ENCODE measurements at places on chromosomes 2 and 18.

DNA sequence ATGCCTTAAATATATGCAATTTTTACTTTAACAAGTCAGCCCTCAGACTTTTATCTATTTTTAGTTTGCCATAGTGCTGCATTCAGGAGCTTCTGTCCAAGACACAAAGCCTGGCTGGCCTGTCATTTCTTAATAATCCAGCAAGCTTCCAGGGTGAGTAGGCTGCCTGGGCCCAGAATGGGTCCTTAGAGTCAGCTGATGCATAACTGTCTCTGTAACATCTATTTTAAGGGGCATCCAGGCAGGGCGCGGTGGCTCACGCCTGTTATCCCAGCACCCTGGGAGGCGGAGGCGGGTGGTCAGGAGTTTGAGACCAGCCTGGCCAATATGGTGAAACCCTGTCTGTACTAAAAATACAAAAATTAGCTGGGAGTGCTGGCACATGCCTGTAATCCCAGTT lies 11.8 kb upstream of the GNLY start:
- DNase-seq, result no peak

GRCh38 chr2:10301941-10302478 lies 694 bp upstream of the HPCAL1 start:
- no peak for DNase-seq

- DNase-seq, result peak; percentile 83
Observed at GRCh38 chr2:58731488-58731869, 490.4 kb upstream of the FANCL start.

GRCh38 chr18:4236940-4237663 lies 218.0 kb downstream of the DLGAP1 start:
- no peak for DNase-seq

DNA sequence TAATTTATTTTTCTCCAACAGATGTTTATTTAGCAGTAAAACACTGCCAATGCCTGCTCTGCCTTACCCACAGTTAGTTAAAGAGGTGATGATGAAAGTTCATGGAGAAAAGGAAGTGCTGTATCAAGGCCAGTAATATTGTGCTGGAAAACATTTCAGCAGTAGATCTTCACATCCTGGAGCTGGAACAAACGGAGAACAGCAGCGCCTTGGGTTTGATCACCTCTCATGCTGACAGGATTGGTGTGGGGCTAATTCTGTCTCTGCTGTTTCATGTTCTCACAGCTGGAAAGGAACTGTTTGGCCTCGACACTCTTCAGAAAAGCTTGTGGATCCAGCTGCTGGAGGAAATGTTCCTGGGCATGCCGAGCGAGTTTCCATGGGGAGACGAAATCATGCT lies 61.5 kb upstream of the RPE start:
- no peak for DNase-seq

DNA sequence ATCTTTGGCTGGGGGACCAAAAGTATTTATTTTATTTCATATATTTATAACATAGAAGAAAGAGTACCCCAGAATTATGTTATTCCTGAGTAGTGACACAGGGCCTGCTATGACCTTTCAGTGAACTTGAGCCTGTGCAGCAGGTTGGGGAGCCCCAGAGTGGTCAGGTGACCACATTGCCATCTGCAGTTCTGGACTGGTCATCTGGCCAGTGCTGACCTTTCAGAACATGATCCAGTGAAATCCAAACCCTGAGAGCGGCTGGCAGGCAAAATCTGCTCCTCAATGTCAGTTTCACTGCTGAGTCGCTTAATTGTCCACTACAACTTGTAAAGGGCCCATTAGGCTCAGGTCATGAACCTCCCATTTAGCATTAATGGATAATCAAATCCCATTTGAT lies 336.7 kb upstream of the KCNH7 start:
- DNase-seq, result no peak

GRCh38 chr2:223096235-223096970 lies 44.4 kb downstream of the KCNE4 start:
- no peak for DNase-seq
